Mammary epithelial cell (primary cell): ENCODE measurements at places on chromosomes 3 and 15.

- DNase-seq: no peak
Measured at GRCh38 chr3:152377184-152377570, 108.4 kb downstream of the MBNL1 start.

DNA sequence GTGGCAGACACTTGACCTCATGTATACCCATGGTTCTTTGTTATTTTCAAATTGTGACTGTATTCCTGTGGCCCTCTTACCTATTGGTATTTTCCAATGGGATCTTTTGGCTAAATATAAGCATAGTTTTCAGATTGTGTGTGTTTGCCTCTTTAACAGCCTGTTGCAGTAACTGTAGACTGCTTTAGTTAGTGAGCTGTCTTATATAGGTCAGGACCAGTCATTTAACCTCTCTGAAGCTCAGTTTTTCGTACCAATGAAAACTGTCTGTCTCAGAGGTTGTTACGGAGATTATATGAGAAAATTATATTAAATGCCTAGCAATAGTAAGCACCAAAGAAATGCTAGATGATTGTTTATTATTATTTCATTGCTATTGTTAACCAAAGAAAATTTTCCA lies 29.3 kb upstream of the CAPN3 start:
- no peak for DNase-seq

GRCh38 chr15:70856884-70857561 lies 3.1 kb upstream of the LARP6 start:
- peak; percentile 82 for DNase-seq

- no peak for DNase-seq
Measured at GRCh38 chr3:74559261-74559660, 55.2 kb downstream of the CNTN3 start.

DNA sequence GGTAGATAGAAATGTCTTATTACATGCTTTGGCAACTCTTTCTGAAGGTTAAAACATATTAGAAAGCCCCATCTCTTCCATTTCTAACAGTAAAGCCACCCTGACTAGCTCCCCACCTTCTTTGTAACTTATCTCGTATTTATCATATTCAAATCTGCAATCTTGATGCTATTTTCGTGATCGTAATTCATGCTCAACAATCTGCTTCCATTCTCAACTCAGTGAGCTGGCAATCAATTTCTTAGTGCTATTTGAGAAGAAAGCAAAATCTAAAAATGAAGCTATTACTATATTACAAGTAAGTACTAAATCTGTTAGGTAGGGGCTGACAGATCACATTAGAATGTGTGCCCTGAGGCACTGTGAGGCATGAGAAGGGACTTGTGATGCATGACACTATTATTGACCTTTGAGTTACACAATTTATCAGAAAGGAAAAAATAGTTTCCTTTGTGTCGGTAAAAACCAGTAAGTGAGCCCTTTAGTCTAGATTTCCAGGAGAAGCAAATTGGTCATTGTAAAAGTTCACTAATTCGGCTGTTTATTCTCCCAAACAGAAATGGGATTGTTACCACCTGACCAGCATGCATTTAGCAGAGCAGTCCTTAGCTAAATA lies 379.7 kb upstream of the CNTN6 start:
- peak; percentile 77 for DNase-seq

DNA sequence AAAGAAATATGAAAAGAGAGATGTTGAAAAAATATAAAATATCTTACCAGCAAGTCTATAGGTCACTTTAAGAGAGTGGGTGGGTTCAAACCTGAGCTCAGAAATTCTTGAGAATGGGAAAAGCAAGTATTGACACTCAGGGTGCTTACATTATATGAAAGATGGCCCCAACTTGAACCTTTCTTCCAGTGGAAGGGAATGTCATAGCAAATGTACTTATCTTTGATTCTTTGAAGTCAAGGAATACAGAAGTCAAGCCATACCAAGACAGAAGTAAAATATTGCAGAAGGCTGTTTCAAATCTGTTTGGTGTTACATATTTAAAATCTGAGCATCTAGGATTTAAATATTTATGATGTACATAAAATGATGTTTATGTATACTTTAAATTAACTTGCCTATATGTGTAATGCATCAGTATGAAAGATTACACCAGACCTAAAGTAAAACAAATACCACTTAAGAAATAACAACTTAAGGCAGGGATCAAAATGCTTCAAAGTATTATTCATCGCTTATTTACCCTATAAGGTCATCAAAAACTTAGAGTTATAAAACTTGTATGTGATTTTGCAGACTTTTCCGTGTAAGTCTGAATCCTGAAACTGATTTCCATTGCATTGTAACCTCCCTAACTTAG lies 8.7 kb downstream of the MME start:
- DNase-seq: no peak

DNA sequence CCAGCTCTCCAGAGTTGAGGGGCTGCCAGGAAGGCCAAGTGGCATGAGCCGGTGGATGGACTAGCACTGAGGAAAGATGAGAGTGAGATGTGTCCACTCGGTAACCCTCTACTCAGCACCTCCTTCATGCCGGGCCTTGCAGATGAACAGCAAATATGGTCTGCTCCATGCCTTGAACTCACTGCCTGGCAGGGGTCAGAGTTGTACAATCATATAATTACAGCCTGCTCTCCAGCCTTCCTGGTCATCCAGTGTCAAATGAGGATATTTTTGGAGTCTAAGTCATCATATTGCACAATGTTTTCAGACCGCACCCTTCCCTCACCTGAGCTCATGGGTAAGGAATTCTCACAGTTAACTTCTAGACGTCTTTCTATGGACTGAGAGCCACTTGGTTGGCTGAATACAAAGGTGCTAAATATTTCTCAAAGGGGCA lies 4.9 kb downstream of the MGLL start:
- DNase-seq: peak; percentile 93

DNA sequence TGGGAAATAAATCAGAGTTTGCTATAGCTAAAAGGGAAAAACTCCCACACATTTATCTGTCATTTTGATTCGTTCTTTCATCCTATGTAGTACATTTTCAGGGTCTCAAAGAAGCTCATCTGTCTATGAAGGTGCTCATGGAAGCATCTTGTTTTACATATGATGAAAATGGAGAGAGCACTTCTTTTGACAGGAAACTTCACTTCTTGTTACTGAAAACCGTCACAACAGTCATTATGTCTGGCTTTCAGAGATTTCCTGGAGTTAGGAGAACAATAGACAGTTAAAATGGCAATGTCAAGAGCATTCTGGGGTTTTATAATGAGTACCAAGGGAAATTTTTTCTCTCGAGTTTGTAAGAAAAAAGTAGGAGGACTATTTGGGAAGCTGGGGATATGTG lies 83.3 kb downstream of the TMEM108 start:
- DNase-seq: no peak

- no peak for DNase-seq
Measured at GRCh38 chr3:121957674-121958415, 63.6 kb downstream of the SLC15A2 start.

DNA sequence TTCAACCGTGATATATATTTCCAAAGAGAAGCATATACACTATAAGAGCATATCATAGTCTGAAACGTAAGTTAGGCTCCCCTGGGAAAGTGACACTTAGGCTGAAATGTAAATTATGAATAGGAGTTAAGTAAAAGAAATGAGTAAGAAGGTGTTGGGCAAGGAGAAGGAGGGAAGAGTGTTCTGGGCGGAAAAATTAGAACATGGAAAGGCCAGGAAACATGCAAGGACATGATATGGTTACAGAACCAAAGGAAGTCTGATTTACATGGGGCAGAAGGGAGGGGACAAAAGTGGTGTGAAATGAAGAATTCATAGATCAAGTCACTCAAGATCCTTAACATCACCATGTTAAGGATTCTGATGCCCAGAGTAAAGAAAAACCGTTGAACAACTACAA lies 75.2 kb downstream of the SCAPER start:
- peak; percentile 27 for DNase-seq

DNA sequence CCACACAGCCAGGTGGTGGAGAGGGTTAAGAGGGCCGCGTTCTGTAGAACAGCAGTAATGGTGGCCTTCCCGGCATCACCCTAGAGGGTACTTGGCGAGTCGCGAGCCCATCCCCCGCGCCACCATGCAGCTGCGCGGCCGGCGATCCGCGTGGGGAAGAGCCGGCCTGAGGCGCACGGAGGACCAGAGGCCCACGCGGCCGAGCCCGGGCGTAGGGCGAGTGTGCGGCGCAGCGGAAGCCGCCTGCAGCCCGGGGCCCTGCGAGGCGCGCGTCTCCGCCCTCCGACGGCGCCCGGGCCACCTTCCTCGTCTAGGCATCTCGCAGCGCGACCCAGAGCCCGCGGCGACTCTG lies 423 bp downstream of the TKT start:
- DNase-seq: peak; percentile 26

GRCh38 chr3:129371041-129371826 lies 57.2 kb downstream of the EFCAB12 start:
- no peak for DNase-seq

DNA sequence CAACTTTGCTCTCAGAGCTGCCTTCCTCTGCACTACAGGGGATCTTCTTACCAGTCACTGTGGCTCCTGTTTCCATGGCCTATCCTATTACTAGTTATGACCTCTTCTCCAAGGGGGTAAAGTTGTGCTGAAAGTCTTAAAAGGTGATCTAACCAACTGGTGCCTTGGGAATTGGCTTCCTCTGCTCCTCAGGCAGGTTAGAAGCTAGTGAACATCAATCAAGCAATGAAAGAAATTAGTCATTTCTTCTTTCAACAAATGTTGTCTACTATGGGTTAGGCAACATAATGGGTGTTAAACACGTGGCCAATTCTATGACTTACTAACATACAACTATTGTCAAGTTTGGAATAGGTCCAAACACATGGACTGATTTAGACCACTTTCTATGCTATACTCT lies 571.4 kb upstream of the NAALADL2 start:
- DNase-seq: no peak

DNA sequence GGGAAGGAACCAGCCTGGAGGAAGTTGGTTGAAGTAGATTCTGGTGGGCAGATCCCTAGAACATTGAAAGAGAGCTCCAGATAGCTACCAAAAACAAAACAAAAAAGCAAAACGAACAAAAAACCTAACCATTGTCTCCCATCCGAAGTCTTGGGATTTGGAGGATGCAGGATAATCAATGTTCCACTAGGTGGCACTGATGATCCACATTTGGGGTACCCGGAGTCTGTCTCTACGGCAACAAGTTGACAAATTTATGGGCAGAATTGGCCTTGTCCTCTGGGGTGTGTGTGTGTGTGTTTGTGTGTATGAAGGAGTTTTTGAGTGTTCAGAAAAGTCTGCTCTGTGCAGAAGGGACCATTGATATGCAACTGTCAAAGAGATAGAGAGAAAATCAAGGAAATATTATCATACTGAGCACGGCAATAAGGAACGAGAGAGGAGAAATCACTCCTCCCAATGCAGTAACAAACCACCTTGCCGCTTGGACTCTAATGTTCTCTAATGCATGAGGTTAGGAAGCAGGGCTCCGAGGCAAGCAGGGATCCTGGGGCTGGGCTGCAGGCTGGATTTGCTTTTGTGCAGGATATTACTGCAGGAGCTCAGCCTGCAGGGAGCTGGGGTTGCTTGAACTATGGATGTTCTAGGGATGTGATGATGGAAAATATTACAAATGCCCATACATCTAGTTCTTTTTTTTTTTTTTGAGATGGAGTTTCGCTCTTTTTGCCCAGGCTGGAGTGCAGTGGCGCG lies 59.8 kb upstream of the KLHL25 start:
- DNase-seq: peak; percentile 49

GRCh38 chr3:32172420-32172819 lies 66.0 kb downstream of the GPD1L start:
- no peak for DNase-seq

- DNase-seq: no peak
Measured at GRCh38 chr15:90044916-90045371, 43.8 kb downstream of the ZNF710 start.

DNA sequence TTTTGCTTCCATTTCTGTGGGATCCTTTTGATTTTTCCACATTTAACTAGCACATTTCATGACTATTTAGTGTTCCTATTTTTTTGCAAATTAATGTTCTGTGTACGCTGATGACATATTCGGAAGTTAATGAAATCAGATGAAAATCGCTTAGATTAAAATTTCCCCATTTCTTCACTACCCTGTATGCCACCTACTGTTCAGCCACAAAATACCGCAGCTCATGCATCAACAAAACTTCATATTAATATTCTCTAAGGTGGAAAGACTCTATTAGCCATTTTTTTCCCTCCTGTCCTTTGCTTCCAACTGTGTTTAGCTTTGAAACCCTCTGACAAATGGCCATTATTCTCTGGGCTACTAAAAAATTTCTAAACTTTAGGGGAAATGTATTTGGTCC lies 300.6 kb downstream of the MECOM start:
- DNase-seq: no peak

- DNase-seq: no peak
Measured at GRCh38 chr15:36682101-36682500, 102.7 kb downstream of the CDIN1 start.

DNA sequence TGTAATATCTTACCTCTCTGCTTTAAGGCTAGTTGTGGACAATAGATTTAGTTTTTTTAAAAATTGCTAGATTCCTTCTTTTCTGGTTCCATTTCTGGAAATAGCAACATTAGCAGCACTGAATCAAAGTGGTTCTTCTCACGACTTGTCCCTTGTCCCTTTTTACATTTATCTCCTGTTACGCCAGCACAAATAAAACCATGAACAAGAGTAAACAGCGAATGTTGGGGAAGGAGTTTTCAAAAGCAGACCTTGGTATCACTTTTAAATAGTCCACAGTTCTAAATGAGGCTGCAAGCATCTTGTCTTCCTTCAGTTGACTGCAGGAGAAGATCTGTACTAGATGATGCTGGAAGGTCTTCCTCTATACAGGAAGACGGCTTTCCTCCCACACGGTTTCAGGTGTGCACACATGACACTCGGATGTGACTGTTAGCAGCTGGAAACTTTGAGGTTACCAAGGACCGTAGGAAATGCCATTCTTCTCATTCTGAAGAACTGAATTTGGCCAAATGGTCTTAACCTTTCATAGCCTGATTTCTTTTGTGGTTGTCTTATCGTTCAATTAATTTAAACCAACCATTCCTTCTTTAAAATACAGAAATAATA lies 251.0 kb upstream of the ICE2 start:
- no peak for DNase-seq

- no peak for DNase-seq
Measured at GRCh38 chr3:116445311-116445841, at the start of gene LSAMP. Gene LSAMP (minus strand): TSS chr3:116445487.

DNA sequence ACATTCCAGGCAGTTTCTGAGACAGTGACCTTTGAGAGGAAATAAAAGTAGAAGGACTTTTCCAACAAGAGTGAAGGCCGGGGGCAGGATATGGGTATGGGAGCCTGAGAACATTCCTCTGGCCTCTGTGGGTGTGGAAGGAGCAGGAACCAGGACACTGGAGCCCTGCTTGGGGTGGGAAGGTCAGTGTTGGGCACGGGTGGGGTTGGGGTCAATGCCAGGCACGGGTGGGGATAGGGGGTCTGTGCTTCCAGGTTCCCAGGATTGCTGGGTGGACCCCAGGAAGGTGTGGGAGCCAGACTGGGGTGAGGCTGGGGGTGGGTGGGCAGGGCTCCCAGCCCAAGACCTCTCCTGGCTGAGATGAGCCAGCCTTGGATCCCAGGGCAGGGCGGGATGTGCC lies 163.5 kb downstream of the NSMCE3 start:
- no peak for DNase-seq

GRCh38 chr3:146035366-146035765 lies 125.6 kb downstream of the PLOD2 start:
- DNase-seq: no peak

- DNase-seq: no peak
Measured at GRCh38 chr3:168570404-168571155, 474.9 kb upstream of the GOLIM4 start.

- peak; percentile 83 for DNase-seq
Measured at GRCh38 chr3:105274958-105275357, 91.8 kb upstream of the ALCAM start.
